Stimulated activated CD8-positive, alpha-beta memory T cell treated with anti-CD3 and anti-CD28 coated beads, Interleukin-12 subunit alpha, Interleukin-12 subunit beta, amount 100 ng/mL, for 1 hour (primary cell): ENCODE measurements at places on chromosomes 12 and 14.
A peak's percentile ranks its signal among the peaks of the same experiment; 100 is the strongest.

- DNase-seq, result no peak
Measured at GRCh38 chr12:21301-22189, 45.0 kb upstream of the IQSEC3 start.

- no peak for DNase-seq
Measured at GRCh38 chr12:106098691-106099200, 40.0 kb downstream of the NUAK1 start.

DNA sequence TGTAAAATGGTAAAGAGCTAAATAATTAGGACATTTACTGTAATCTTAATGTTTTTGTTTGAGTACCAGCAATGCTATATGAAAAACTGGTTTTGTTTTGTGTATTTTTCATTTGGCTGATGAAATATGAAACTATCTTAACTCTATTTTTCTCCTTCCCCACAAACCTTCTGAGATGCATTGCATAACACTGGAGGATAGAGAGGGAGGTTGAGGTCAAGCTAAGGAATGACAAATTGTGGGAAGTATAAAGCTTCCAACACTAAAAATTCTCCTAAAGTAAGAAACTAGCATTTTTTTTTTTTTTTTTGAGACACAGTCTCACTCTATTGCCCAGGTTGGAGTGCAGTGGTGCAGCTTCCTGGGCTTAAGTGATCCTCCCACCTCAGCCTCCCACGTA is 31.5 kb upstream of the SRP54 start:
- DNase-seq, result no peak

DNA sequence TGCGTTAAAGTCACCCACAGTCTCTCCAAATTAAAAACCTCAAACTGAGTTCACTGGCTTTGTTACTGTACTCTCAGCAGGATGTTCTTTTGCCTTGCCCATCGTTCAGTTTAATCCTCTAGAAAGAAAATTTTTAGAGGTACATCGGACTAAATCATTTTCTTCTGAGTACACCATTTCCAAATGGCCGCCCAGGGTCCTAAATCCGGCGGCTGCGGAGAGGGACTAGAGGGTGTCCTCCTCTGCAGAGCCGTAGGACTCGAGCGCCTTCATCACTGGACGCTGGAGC is 1.4 kb downstream of the LIN7A start:
- DNase-seq, result no peak

- peak; percentile 81 for DNase-seq
Measured at GRCh38 chr14:100067971-100068959, 3.0 kb downstream of the EVL start.

GRCh38 chr12:124505001-124505818 is 62.2 kb downstream of the NCOR2 start:
- DNase-seq, result no peak

DNA sequence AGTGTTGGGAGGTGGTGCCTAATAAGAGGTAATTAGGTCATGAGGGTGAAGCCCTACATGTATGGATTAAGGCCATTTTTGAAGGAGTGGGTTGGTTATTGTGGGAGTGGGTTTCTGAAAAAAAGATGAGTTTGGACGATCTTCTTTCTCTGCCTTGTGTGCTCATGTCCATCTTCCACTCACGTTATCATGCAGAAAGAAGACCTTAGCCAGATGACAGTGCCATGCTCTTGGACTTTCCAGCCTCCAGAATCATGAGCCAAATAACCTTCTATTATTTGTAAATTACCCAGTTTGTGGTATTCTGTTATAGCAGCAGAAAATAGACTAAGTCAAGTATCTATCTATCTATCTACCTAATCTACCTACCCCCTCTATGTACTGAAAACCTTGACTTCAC is 71.9 kb downstream of the SDR9C7 start:
- no peak for DNase-seq

DNA sequence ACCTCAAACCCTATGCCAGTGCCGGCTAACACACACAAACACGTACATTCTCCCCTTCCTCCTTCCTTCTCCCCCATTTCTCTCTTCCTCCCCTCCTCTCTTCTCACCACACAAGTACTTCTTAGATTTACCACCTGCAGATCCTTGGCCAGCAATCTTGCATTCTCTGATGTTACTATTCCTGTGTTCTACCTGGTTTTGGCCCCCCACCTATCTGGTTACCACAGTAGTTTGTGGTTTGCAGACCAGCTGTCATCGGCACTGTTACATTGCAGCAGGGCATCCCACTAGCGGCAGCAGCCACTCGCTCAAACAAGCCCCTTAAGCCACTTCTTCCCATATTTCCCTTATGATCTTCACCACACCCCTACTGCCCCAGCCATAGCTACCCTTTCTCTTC is 3.9 kb downstream of the ABHD4 start:
- no peak for DNase-seq

DNA sequence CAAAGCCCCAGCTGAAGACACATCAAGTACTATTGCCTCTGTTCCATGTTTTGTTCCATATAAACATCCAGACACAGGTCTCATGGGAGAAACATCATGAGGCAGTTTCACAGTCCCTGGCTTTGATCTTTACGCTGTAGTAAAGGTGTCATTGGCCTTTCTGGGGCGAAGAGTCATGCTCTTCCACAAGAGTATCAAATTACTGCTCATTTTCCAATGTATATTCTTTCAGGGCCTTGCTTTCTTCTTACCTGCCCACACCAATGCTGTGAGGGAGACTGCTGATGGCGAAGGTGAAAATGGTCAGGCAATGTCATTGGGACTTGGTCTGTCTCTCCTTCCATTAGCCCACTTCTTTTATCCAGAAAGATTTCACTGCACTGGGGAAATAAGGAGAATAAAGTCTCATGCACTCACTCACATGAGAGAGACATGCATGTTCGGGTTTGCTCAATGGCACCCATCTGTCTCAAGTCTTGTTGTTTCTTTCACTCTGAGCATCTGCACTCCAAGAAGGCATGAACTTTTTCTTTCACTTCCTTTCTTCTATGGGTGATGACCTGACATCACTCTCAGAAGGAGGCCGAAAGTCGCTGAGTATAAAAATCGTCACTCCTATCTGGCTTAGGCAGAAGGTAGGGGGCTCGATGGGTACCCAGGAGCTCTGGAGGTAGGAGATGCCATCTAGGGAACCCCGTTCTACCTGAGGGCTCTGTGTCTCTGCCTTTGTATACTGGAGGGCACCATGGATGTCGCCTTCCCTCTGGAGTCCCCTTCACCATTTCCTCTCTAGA is 1.3 kb upstream of the JDP2 start:
- DNase-seq, result no peak

DNA sequence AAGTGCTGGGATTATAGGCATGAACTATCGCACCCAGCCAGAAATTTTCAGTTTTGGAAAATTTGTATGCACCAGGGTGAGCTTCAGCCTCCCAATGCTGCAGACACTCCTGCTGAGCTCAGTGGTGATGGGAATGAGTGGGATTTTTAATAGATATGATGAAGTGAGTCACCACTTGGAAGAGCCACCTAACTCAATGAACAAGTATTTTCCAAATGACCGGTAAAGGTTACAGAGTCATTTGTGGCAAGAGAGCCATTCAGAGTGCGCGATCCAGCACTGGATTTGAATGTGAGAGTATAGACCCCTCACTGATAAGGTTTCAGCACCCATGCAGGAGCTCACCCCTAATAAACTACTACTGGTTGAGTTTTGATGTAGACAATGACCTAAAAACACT is 100.7 kb downstream of the PPP2R5C start:
- DNase-seq, result no peak

DNA sequence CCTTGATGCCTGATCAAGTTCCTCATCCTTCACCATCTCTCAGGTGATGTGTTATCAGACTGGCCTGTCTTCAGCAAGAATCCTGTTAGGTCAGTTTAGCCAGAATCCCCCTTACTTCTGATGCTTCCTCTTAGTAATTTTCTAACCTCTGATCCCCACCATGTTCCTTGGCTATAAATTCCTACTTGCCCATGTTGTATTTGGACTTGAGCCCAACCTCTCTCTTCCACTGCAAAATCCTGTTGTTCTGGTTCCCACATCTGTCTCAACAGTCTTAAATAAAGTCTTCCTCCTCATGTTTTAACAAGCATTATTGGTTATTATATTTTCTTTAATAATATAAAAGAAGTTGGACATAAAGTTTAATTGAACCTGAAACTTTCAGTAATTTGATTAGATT is 987.8 kb upstream of the USP15 start:
- no peak for DNase-seq

- DNase-seq, result no peak
Measured at GRCh38 chr12:27003421-27004381, 10.5 kb downstream of the TM7SF3 start.

DNA sequence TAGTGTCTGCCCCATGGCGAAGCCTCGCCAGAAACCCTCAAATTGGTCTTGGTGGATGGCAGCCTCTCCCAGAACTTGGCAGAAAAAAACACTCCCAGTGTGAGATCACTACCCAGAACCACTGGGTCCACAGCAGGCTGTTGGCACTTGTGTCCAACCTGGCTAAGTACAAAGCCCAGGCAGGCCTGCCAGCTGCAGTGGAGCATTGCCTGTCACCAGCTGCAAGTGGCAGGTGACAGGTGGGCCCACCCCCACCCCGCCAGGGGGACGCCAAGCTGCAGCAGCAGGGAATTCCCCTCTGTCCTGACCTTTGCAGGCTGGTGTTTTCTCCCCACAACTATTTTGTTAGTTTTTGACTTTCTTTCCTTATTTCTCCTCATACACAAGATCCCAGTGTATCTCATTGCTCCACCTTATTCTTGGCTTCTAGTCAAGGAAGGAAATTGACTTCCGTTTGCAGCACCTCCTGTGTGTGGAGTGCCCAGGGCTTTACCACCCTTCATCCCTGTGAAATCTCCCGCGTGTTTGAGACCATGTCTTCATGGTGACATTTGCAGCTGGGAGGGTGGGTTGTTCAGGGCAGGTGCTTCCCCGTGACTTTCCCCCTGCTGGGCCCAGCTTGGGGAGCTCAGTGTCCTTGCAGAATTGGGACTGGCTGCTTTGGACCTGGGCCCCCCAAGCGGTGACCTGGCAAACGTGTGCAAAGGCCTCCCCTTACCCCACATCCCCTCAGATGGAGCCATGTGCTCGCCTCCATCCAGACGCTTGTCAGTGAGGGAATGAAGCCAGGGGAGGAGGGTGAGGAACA is 73.8 kb upstream of the RIN3 start:
- DNase-seq, result no peak

- DNase-seq, result no peak
Measured at GRCh38 chr12:3421191-3421978, 69.6 kb upstream of the PRMT8 start.

DNA sequence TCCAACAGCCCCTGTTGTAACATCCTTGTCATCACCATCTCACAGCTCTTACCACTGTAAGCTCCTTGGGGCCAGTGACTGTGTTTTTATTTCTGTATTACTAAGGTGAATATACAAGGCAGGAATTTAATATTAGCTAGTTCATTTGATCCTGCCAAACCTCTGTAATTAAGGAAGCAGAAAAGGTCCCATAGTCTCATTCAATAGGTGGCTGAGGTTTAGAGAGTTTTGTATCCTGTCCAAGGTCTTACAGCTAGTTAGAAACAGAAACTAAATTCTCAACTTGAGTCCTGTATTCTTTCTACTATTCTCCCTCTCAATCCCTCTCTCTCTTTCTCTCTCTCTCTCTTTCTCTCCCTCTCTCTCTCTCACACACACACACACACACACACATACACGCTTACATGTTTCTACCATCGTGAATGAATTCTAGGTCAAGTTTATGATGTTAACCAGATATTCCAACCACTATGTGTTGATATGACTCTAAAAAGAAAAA is 543 bp upstream of the GLIPR1 start:
- no peak for DNase-seq

DNA sequence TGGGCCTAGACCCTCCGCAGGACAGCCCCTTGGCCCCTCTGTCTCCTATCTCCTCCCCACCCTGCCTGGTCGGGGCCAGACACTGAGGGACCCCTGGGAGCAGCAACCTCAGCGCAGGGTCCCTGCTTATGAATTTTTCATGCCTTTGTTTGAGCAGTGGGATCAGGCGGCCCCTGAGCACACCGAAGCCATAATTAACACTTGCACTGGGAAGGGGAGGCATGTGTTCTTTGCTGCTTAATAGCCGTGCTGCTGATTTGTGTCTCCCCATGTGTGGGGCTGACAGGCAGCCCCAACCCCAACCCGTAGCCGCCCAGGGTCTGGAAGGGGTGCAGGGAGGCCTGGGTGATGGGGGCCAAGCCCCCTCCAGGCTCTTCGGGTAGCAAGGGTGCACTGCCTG is 52.7 kb downstream of the FBRSL1 start:
- DNase-seq, result no peak

- no peak for DNase-seq
Measured at GRCh38 chr14:75806352-75806832, 145.3 kb downstream of the TTLL5 start.

- no peak for DNase-seq
Measured at GRCh38 chr14:100695423-100695738, 31.3 kb upstream of the DLK1 start.

DNA sequence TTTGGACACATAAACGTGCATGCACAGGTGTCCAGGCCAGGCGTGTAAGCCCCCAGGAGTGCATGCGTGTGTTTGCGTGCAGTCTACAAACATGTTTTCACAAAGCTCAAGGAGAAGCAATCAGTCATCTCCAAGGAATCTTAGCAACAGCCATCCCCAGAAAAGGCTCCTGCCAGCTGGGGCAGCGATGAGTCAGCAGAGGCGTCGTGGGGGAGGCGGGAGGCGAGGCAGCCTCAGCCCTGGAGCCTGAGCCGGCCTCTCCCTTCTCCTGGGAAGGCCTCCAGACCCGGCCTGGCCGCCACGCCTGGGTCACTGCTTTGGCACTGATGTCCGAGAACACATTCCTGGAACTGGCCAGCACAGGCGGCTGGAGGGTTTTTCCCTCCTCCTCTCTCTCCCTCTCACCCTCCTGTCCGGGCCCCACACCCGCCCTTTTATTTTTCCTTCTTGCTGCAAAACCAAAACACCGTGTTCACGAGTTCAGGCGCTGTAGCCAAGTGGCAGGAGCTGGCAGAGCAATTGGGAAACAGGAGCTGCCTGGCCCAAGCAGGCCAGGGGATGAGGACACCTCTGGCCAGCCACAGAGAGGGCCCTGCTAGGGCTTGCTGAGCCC is 92.7 kb downstream of the LRRC74A start:
- DNase-seq, result no peak

- no peak for DNase-seq
Measured at GRCh38 chr12:64558754-64559153, 51.5 kb upstream of the RASSF3 start.

DNA sequence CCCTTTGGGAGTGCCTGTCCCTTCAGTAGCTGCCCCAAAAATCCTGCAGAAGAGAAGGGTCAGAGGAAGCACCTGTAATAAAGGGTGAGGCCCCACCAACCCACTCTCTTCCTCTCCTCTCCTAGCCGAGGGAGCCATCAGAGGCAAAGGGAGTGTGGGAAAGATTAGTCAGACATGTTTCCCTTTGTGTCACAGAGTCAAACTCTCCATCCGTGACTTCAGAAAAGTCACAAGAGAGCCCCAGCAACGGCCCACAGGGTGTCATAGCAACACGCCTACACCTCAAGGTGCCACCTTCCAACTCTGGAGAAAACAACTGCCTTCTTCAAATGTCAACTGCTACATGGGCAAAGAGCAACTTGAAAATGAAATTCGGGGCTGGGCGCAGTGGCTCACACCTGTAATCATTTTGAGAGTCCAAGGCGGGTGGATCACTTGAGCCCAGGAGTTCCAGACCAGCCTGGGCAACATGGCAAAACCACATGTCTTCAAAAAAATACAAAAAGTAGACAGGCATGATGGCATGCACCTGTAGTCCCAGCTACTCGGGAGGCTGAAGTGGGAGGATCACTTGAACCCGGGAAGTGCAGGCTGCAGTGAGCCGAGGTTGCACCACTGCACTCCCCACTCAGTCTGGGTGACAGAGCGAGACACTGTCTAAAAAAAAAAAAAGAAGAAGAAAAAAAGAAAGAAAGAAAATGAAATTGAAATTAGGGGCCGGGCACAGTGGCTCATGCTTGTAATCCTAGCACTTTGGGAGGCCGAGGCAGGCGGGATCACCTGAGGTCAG is 17.7 kb upstream of the CD27 start:
- DNase-seq, result peak; percentile 81
